Stimulated activated CD4-positive, alpha-beta T cell treated with anti-CD3 and anti-CD28 coated beads, Interleukin-1b, Interleukin-23, amount 100 ng/mL, for 48 hours (primary cell): ENCODE measurements at places on chromosomes 4 and X.

DNA sequence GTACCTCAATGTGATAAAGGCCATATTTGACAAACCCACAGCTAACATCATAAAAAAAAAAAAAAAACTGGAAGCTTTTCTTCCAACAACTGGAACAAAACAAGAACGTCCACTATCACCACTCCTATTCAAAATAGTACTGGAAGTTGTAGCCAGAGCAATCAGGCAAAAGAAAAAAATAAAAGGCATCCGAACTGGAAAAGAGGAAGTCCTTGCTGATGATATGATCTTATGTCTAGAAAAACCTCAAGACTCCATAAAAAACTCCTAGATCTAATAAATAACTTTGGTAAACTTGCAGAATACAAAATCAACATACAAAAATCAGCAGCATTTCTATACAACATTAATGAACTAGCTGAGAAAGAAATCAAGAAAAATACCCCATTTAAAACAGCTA is 134.3 kb downstream of the TEX11 start:
- DNase-seq = no peak

- no peak for DNase-seq
Observed at GRCh38 chr4:55284331-55284730, 61.7 kb upstream of the SRD5A3 start.

DNA sequence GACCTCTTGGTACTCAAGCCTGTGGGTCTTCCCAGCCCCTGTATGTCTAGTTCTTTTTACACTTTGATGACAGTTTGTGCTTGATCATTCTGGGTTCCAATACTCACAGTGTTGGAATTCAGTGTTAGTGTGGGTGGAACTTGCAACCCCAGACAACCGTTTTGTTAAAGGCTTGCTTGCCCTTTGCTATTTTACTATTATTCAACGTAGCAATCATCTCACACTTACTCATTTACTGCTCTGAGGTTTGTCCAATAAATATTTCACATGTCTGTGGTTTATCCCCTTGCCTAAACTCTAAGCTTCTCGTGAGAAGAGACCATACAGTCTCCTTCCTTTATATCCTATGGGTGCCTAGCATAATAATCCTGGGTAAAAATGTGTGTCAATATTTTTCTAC is 15.3 kb downstream of the CCNG2 start:
- no peak for DNase-seq

DNA sequence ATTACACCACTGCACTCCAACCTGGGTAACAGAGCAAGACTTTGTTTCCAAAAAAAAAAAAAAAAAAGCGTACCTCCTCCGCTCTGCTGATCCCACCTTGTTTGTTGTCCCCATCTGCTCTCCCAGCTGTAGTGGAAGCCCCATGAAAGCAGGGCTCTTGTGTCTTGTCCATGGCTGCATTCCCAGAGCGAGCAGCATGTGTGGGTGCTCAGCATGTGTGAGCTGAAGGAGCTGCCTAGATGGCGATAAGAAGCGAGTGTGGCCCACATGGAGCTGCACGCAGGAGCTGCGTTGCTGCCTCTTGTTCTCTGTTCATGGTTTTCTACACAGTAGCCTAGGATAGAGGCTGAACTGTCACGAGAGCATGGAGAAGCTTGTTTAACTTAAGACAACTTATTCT is 12.4 kb downstream of the NSD2 start:
- no peak for DNase-seq

- DNase-seq = no peak
Observed at GRCh38 chr4:128528793-128529553, 241.4 kb upstream of the PGRMC2 start.

DNA sequence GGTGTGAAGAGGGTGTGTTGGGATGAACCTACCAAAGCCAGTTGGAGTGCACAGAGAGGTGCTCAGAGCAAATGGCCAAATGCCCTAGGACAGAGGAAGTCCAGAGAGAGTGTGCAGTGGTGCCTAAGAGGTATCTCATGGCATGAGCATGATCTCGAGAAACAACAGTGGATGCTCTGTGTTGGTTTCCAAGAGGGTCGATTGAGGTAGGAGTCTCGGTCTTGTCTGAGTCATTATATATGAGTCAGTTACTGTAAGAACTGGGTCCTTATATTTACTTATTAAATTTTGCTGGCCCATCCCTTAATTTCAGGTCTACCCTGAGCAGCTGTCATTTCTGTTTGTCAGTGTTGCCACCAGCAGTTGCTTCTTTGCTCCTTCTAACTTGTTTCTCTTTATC is 86.6 kb upstream of the TMEM150C start:
- no peak for DNase-seq

DNA sequence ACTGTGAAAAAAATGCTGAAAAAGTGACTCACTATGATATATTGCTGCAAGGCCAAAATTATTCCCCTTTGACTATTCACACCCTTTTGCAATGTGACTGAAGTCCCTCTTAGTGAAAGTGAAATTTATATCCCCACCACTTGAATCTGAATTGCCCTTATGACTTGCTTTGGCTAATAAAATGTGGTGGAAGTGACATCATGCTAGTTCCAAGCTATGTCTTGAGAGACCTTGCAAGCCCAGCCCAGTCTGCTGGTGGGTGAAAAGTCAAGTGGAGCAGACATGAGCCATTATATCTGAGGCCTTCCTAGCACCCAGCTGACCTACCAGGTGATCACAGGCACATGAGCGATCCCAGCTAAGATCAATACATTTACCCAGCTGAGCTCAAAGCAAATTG is 94.7 kb downstream of the LINC00632 start:
- no peak for DNase-seq

DNA sequence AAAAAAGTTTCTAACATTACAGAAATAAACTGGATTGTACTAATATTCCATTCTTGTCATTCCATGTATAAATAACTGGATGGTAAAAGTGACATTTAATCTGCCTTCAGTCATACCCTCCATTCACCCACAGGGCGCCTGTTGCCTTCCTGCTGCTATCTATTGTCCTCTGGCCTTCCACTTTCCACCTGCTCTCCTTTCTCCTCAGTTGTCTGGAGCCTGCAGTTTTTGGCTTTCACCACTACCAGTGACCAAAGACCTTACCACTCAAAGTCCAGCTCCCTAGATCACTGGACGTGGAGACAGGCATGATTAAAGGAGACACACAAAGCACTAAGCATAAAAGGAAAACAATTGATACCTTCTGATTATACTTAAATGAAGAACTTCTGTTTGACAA is 46.2 kb upstream of the NHS start:
- DNase-seq = no peak

GRCh38 chrX:143455046-143455445 is 62.2 kb downstream of the SPANXN3 start:
- DNase-seq = no peak

GRCh38 chr4:26197018-26197779 is 123.6 kb upstream of the RBPJ start:
- peak; percentile 83 for DNase-seq

DNA sequence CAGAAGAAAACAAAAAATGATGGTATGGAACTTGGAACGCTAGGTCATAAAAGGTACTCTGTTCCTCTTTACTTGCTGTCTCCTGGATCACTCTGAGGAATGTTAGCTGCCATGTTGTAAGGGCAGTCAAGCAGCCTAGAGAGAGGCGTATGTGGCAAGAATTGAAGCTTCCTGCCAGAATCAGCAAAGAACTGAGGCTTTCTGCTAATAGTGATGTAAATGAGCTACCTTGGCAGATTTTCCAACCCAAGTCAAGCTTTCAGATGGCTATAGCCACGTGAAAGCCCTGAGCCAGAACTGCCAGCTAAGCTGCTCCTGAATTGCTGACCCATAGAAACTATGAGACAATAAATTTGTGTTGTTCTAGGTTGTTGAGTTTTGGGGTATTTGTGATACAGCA is 38.7 kb downstream of the AASDH start:
- no peak for DNase-seq

GRCh38 chr4:84279678-84280077 is 219.4 kb downstream of the NKX6-1 start:
- DNase-seq = no peak

- no peak for DNase-seq
Observed at GRCh38 chr4:48446642-48447041, 36.5 kb upstream of the SLC10A4 start.

DNA sequence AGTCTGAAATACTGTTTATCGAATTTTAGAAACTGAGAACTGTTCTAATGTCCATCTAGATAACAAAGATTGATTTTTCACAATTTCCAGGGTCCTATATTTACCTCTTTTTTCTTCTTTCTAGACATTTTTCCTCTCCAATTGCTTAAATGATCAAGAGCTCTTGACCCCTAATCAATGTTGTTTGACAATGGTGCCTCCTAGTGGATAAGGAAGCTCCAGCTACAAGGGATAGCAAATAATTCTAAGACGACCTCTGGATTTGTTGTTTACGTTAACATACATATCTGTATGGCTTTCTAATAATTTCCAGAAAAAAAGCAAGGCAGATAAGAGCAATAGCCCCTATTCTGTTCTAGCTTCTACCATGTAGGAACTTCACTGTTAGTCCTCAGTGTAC is 35.8 kb downstream of the GPR82 start:
- no peak for DNase-seq

DNA sequence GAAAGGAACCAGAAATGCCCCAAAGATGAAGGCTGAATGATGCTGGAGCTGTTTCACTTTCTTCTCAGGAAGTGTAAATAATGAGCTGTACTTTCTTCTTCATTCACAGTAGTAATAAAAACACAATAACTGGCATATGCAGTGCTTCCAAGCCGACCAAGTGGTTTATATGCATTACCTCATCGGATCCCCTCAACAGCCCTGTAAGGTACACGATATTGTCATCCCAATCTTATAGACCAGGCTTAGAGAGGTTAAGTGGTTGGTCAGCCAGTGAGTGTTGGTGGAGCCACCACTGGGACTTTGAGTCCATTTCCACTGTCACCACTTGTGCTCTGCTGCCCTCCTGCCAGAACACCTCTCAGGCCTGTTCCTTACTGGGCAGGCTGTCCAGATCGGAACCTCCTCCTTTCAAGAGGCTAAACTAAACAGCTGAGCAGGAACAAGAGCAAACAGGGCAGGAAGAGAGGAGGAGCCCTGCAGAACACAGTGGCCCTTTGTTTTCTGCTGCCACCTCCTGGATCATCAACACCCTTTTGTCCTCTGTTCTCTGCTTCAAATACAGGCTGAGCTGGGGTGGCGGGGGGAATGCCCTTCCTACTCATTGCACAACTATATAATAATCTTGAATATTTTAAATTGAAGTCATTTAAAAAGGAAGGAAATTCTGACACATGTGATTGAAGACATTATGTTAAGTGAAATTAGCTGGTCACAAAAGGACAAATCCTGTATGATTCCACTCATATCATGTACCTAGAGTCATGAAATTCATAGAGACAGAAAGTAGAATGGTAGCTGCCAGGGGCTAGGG is 112.5 kb upstream of the ATP6AP2 start:
- DNase-seq = peak; percentile 46

- DNase-seq = no peak
Observed at GRCh38 chrX:21438792-21439191, 64.6 kb downstream of the CNKSR2 start.

DNA sequence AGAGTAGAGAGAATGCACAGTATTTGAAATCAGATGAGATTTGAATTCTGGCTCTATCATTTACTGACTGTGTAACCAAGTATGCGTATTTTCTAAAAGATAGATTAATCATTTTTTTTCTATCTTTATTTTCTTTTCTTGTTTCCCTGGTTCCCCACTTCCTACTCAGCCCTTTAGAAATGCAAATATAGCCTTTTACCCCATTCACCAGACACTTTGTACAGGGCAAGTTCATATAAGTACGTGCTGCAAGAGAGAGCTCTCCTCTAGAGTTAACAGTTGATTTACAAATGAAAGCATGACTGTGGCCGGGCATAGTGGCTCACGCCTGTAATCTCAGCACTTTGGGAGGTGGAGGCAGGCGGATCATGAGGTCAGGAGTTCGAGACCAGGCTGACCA is 17.8 kb upstream of the TDO2 start:
- no peak for DNase-seq

GRCh38 chr4:164288578-164288977 is 465.4 kb upstream of the SMIM31 start:
- DNase-seq = no peak

DNA sequence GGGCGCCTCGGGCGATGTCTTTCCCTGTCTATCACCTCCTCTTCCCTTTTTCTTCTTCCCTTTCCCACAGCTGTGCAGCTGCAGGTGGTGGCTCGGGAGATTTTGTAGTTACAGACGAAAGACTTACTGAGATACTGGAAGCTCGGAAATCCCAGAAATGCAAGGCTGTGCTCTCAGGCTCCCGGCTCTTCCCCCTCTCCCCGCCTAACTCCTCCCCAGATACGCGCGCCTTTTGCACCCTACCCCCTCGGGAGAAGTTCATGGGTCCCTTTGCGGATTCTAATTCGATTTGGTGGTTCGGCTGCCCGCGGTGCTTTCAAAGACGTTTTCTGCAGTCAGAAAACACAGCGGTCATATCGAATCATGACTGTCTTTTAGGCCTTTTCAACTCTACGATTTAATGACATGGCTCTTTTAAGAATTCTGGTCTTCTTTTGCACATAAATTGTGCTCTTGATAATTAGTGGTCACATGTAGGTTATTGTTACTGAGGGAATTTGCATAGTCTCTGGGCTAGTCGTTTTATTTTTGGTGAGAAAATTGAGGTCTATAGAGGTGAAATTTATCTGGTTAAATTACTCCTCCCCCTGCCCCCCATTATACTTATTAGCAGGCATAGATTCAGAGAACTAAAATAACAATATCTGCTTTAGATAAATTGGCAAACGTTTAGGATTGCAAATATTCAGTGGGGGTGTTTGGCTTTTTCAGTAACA is 1.6 kb downstream of the SEPTIN11 start:
- no peak for DNase-seq

GRCh38 chrX:71873459-71873833 is 37.2 kb upstream of the NHSL2 start:
- DNase-seq = no peak

DNA sequence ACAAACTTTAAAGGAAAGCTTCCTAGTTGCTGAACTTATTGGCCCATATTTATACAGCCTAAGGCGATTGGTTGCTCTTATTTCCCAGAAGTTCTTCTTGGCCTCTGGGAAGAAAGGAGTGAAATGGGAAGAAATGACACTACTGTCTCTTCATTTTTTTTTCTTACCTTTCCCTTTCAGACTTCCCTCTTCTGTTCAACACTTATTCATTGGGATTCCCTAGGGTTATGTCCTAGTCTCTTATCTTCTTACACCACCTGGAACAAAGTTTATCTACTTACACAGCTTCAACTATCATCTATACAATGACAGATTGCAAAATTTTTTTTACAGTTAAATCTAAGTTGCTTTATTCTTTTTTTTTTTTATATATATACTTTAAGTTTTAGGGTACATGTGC is 68.0 kb downstream of the SNX12 start:
- no peak for DNase-seq

DNA sequence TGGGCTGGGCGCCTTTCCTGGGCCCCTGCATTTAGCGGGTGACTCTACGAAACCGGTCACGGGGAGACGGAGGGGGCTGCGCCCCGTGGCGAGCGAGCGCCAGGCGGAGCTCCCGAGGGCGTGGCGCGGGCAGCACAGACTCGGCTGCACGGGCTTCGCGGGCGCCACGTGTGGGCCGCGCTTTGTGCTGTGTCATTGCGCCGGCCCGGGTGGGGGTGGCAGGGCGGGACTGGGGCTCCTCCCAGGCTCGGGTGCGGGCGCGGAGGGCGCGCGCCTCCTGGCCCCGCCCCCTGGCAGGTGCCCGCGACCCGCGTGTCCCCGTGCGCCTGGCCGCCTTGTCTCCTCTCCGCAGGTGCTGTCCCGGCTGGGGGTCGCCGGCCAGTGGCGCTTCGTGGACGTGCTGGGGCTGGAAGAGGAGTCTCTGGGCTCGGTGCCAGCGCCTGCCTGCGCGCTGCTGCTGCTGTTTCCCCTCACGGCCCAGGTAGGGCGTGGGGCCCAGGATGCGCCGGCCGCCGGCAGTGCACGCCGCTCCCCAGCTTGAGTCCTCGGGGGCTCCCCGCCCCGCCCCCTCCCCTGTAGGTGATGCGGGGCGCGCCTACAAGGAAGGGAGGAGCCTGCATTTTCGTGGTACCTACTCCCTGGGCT is 651 bp downstream of the UCHL1 start:
- peak; percentile 17 for DNase-seq
